ENCODE measurements at places on chromosomes 4 and X.

- DNase-seq, result no peak
Measured at GRCh38 chrX:121160987-121161386, 113.6 kb downstream of the GLUD2 start.

- DNase-seq, result no peak
Measured at GRCh38 chr4:97235521-97235920, 907.8 kb downstream of the STPG2 start.

DNA sequence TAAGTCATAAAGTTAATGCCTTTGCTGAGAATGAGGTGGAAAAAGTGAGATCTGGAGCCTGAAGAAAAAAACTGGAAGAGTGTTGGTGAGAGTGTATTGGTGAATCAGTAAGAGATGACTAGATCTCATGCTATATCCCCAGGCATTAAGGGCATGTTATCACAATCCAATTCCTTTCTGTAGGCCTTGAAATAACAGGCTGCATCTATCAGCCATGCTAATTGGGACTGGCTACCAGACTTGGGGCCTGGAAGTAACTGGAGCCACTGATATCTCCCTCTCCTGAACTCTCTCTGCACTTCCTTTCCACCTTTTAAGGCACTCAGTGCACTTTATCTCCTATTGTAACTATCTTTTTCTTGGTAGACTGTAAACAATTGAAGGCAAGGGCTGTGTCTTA is 88.8 kb upstream of the HPRT1 start:
- no peak for DNase-seq

DNA sequence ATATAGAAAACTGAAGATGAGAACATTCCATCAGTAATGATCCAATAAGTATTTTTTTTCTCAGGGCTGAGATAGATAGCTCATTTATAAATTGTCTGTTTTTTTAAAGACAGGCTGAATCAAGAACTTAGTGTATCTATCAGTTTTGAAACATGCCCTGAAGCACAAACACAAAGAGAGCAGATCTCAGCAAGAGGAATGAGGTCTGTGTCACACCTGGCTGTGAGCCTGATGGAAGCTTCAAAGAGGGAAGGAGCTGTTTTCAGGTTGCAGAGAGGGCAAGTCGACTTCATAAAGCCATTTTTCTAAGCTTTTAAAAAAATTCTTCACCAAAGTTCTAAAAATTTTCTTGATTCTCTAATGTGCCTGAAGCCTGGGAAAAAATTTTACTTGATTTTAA is 434.9 kb downstream of the PDGFC start:
- DNase-seq, result no peak

DNA sequence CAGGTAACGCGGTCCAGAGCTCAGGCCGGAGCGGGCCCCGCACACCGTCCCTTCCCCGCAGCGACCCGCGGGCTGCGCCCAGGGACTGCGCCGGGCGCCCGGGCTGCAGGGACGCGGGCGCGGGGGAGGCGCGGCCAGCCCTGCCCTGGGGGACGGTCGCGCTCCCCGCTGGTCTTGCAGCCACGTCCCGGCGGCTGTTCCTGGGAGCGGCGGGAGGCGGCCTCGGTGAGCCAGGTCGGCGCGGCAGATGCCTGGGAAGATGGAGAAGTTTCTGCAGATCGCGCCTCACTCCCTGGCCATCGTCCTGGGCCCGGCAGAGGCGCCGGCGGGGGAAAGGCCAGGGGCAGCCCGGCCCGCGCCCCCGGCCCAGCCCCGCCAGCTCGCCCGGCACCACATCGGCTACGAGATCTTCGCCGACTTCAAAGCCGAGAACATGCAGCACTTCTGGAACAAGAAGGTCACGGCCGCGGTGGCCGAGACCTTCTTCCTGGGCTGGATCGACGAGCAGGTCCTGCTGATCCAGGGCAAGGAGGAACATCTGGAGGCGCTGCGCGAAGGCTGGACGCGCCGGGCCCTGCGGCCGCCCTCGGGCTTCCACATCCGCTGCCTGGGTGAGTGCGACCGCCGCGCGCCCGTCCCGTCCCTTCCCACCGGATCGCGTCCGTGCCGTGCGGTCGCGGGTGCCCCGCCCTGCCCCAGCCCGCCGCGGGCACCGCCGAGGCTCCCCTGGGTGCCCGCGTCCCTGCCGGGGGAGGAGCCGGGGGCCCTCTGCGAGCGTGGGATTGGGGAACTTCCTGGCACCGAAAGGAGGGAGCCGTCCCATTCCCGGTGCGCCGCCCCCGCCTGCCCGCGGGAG is 107.4 kb upstream of the STOX2 start:
- peak; percentile 16 for DNase-seq

GRCh38 chrX:120125444-120125843 is 9.7 kb upstream of the RHOXF1 start:
- DNase-seq, result no peak
